Aortic smooth muscle cell (primary cell): ENCODE measurements at places on chromosomes 1 and 21. TPM values are rescaled to one million over a fixed set of nuclear protein-coding genes. Genes with fewer than 3 reads are reported as not detected.

DMBX1 gene
- not detected in 2 replicates for total RNA-seq

OR2T1 gene
- not detected in 2 replicates for total RNA-seq

KCNN3 gene
- total RNA-seq, result 0.13 and 0.25 TPM in 2 replicates

PLA2G2F gene
- total RNA-seq, result not detected in 2 replicates

CYP4B1 gene
- not detected in 2 replicates for total RNA-seq

FGR gene
- total RNA-seq, result not detected in 2 replicates

PKLR gene
- not detected in 2 replicates for total RNA-seq

PRAMEF17 gene
- not detected in 2 replicates for total RNA-seq

LYPLAL1 gene
- 25.6 and 27.5 TPM in 2 replicates for total RNA-seq

ASPM gene
- 24.3 and 32.5 TPM in 2 replicates for total RNA-seq

GLIS1 gene
- total RNA-seq, result 0.81 and 1.1 TPM in 2 replicates

PM20D1 gene
- not detected in 2 replicates for total RNA-seq

FOXO6 gene
- total RNA-seq, result 0.06 and 0.13 TPM in 2 replicates

AMY2A gene
- total RNA-seq, result not detected in 2 replicates

ZSCAN20 gene
- 8.0 and 8.1 TPM in 2 replicates for total RNA-seq

CMPK1 gene
- total RNA-seq, result 106 and 141 TPM in 2 replicates

GPA33 gene
- total RNA-seq, result not detected in 2 replicates

ETV3L gene
- not detected in 2 replicates for total RNA-seq

RHOU gene
- total RNA-seq, result 0.26 and 0.87 TPM in 2 replicates

CRP gene
- not detected in 2 replicates for total RNA-seq

ADAMTS5 gene
- 2.6 and 7.1 TPM in 2 replicates for total RNA-seq

HES4 gene
- 0.62 and 3.7 TPM in 2 replicates for total RNA-seq

RGSL1 gene
- not detected in 2 replicates for total RNA-seq

RCC1 gene
- 21.8 and 26.3 TPM in 2 replicates for total RNA-seq

SORT1 gene
- total RNA-seq, result 15.2 and 21.3 TPM in 2 replicates

ATP6V1G3 gene
- 0.25 TPM in 1 of 2 replicates, not detected in the other for total RNA-seq

PLA2G2D gene
- not detected in 2 replicates for total RNA-seq

FMN2 gene
- 6.5 and 8.3 TPM in 2 replicates for total RNA-seq

GBP4 gene
- 0.31 and 0.53 TPM in 2 replicates for total RNA-seq

TRIM46 gene
- 3.6 and 4.2 TPM in 2 replicates for total RNA-seq

ANGPTL7 gene
- not detected in 2 replicates for total RNA-seq
